ENCODE measurements at places on chromosomes 12 and 14.

DNA sequence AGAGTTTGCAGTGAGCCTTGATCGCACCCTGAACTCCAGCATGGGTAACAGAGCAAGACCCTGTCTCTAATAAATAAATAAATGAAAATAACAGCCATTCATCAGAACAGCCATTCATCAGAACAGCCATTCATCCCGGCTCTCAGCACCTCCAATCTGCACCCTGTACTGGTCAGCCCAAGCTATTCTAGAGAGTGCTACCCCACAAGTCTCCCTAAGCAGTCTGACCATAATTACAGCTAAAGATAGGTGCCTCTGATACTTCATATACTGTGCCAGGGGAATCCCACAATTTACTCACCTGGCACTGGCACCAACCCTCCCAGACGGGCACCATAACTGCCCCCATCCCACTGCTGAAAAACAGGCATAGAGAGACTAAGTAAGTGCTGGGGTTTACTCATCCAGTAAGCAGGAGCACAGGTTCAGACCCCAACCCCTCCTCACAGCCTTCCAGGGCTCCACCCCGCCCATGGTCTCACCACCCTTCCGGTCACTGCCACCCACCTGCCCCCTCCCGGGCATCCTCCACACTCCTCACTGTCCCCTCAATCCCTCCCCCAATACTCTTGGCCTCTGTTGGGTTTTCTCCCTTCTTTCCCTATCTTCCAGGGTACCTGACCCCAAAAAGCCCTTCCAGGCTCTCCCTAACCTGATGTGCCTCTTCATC lies 15.2 kb upstream of the EIF5 start:
- no peak for DNase-seq

- no peak for DNase-seq
These were observed 1358.8 kb upstream of the TMEM132C start for GRCh38 chr12:126907900-126908764.

GRCh38 chr14:71720978-71721624 lies 211.1 kb upstream of the RGS6 start:
- DNase-seq = no peak

- no peak for DNase-seq
These were observed 149.0 kb downstream of the TGFB3 start for GRCh38 chr14:75832621-75833297.

DNA sequence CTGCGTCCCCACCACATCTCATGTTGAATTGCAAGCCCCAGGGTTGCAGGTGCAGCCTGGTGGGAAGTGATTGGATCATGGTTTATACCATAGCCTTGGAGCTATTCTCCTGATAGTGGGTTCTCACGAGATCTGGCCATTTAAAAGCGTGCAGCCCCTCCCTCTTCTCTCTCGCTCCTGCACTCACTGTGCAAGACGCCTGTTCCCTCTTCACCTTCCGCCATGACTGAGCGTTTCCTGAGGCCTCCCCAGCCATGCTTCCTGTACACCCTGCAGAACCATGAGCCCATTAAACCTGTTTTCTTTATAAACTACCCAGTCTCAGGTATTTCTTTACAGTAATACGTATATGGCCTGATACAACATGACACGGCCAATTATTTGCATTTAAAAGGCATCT lies 146.6 kb downstream of the RIMBP2 start:
- DNase-seq = no peak

DNA sequence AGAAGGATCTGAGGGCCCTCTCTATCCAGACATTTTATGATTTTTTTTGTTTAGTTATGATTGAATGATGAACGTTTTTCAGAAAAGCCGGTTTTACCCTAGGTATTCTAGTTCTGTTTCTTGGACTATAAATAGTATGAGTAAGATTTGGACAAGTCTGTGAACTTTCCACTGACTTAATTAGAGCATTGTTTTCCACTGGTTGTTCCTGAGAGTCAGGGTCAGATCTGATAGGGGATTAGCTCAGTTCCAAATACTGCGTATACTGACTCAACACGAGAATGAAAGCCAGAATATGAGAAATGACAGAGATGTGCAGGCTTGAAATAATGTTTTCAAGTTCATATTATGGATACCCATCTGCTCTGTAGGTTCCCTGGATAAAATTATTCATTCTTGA lies 361.6 kb downstream of the AEBP2 start:
- DNase-seq = no peak

DNA sequence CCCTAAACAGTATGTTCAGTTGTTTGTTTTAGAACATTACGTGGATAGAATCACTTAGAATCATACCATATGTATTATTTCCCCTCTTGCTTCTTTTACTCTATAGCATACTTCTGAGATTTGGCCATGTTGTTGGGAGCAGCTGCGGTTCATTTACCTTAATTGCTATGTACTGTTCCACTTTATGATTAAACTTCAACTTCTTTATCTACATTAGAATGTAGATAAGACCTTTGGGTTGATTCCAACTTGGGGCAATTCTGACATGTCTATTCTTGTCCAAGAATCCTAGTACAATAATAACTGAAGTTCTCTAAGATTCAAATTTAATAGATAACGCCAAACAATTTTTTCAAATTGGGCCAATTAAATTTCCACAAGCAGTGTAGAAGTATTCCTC lies 80.7 kb downstream of the GRIN2B start:
- DNase-seq = no peak

GRCh38 chr12:8822298-8822697 lies at the start of gene A2ML1:
Gene A2ML1 (plus strand): TSS chr12:8822621. CDS start chr12:8822652, 31 bp downstream.
- no peak for DNase-seq

- peak; percentile 81 for DNase-seq
These were observed 23.1 kb downstream of the BICDL1 start for GRCh38 chr12:120012067-120012621.

- DNase-seq = no peak
These were observed 12.8 kb upstream of the BEGAIN start for GRCh38 chr14:100599981-100600380.

DNA sequence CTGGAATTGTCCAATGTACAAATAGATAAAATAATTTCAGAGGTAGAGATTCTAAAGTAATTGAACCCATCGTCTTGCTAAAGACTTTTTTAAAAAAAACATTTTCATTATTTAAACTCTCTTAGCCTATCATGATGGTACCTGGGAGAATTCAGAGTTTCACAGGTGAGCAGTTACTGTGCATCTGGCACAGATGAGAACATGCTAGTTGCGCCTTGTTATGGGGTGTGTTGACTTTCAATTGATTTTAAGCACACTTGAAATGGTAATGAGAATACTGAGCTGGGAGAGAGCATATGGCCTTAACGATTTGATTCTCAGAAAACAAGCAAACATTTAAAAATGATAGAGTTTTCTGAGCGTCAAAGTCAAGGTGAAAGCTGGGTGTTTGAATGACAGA lies 66.6 kb downstream of the FLRT2 start:
- DNase-seq = no peak

DNA sequence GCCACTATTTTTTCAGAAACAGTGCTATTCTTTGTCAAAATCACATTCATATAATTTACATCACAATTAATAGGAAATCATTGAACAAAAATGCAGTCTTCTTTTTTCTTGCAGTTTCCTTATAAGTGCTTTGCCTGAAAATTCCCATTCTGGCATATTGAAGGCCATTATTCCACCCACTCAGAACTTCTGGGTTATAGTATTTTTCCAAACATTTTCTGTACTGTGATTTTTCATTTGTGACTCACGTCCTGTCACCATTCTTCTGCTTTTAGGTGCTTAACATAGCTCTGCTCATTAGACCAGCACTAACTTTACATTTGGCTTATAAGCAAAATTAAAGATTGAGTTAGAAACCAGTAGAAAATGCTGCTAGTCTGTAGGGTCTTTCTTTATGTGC lies 241.0 kb upstream of the NPAS3 start:
- DNase-seq = no peak

GRCh38 chr14:58730792-58731464 lies 93.2 kb downstream of the DACT1 start:
- no peak for DNase-seq

GRCh38 chr12:63129927-63130326 lies 21.1 kb downstream of the AVPR1A start:
- DNase-seq = no peak

DNA sequence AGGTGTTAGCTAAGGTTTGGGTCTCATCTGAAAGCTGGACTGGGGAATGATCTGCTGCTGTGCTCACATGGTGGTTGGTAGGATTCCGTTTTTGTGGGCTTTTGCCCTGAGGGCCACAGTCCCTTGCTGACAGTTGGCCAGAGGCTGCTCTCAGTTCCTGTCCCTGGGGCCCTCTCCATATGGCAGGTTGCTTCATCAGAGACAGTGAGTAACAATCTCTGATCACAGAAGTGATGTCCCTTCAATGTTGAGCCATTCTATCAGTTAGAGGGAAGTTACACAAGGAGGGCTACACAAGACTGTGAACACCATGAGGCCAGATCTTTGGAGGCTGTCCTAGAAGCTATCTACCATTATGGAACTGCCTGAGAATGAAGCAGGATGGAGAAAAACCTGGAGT lies 137.2 kb downstream of the AACS start:
- DNase-seq = no peak

DNA sequence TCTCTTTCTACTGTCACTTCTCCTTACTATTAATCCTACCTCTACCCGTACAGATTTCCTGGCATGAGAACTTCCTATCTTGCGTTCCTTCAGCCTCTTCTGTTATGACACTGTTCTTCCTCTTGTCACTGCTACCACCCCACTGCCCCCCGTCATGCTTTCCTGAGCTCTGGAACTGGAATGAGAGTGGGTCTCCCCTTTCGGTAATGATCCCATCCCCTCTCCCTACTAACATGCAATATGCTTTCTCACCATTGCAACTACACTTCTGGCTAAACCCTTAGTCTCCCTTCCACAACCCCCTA lies 4.9 kb upstream of the AP1G2 start:
- no peak for DNase-seq

DNA sequence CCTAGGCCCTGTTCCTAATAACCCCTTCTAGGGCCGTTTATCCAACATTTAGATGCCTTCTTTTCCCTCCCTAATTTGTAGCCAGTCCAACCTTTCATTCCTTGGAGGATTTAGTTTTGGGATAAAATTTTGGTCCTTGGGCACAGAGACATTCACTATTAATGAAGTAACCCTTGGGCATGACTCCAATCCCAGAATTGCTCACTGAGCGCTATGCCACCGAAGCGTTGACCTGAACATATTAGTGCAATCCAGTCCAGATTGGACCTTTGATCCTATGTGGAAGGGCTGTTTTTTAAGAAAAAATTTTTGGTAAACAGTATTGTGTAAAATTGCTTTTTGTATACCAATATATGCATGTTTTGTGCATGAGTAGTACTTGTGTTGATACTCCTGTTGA lies 10.0 kb downstream of the DACT1 start:
- DNase-seq = no peak

DNA sequence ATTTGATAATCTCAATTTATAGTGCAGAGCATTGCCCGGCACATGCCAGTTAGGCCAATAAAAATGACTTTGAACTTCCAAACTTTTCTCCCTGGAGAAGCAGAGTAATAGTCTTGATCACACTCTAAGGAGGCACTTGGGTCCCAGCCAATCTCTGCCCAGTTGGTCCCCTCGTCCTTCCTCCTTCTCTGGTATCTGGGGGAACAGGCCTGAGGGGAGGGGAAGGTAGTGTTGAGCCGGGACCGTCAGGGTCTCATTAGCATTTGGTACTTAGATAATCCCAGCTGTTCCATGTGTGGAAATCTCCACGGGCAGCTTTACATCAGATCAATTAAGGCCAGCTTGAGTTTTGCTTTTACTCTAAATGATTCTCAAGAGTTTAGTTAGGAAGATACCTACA lies 70.1 kb downstream of the ZNF641 start:
- no peak for DNase-seq

GRCh38 chr12:124110372-124110883 lies 137.4 kb downstream of the ZNF664 start:
- no peak for DNase-seq

DNA sequence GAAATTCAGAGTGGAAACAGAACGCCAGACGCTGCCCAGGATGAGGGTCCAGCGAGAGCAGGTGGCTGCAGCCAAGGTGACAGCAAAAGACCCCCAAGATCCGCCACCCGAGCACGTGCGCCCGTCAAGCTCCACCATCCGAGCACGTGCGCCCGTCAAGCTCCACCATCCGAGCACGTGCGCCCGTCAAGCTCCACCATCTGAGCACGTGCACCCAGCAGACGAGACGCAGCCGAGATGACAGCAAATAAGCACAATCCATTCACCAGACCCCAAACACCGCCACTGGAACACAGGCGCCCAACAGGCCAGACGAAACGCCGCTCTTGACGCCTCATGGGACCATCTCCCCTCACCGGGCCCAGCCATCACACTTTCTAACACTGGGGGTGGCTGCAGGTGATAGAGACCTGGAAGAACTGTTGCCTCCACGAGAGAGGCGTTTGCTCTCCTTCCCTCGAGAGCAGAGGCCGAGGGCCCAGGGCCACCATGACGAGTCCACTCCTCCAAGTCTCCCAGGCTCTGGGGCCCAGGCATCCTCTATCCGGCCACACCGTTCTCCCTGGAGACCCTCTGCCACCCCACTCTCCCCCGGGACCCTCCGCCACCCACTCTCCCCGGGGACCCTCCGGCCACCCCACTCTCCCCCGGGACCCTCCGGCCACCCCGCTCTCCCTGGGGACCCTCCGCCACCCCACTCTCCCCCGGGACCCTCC lies 62.1 kb upstream of the GALNT9 start:
- no peak for DNase-seq

DNA sequence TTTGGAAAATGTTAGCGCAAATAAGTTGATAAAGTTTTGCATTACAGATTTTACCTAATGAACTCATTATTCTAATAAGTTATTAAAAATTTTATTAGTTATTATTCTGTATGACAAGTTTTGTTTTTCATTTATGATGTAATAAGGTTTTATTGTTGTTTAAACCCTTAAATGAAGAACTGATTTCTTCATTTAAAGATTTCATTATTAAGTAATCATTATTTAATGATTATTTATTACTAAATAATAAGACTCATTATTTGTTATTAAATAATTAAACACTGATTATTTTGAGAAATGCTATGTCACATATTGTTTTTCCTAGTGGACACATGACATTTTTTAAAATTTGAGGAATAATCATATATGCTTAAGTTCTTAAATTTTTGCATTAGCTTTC lies 34.2 kb downstream of the USP15 start:
- DNase-seq = no peak

- no peak for DNase-seq
These were observed 42.9 kb downstream of the CMAS start for GRCh38 chr12:22088886-22089285.

DNA sequence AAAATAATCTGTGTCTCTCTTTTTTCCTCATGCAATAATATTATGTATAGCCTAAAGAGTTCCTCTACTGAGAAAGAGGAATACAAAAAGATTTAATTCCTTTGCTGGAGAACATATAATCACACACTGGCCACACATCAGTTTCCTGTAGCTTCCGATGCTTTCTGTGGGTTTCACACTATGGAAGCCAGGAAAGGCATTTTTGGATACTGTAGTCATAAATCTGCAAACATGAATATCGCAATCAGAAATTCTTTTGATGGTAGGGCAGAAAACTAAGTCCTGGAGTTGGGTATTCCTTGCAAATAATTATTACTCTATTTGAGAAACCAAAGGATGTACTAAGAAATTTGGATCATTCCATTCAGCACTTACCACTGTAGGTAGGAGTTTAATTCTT lies 260.0 kb downstream of the ACSS3 start:
- DNase-seq = no peak
